ENCODE measurements at places on chromosomes 6 and 20.

- no peak for DNase-seq
Measured at GRCh38 chr6:167078745-167079144, 44.2 kb upstream of the CCR6 start.

DNA sequence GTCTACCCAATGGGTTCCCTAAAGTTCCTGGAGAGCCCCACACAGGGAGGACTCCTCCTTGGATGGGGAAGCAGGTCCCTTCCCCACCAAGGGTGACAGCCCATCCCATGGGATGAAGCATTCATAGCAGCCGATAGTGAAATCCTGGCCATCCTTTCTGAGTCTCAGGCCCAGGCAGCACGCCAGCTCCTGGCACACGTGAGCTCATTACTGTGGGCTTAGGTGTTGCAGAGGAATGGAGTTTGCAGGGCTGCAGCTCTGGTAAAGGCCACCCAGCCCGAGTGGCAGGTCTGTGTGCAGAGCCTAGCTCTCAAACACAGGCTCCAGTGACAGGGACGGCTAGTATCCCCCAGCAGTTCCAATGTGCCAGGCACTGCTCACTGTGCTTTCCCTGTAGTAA lies 31.0 kb downstream of the SIRPA start:
- DNase-seq = no peak

GRCh38 chr6:53306819-53307347 lies 41.9 kb downstream of the ELOVL5 start:
- DNase-seq = peak; percentile 13

- DNase-seq = no peak
Measured at GRCh38 chr20:1374246-1374645, 18.6 kb downstream of the FKBP1A start.

DNA sequence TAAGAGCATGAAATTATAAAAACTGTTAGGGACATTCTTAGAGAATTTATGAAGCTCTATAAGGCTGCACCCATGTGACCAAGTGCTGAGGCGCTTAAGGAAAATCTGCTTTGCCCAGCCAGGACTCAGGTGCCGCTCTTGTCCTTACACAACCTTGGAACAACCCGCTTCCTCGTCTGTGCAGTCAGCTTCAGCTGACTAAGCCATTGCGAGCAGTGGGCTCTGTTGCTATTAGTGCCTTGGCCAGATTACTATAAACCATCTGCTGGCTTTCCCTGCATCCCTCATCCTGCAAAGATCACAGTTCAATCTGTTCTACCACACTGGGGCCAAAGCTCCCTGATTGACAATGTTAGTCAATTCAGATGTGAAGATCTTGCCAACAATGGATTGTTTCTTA lies 89.1 kb upstream of the E2F3 start:
- DNase-seq = no peak

DNA sequence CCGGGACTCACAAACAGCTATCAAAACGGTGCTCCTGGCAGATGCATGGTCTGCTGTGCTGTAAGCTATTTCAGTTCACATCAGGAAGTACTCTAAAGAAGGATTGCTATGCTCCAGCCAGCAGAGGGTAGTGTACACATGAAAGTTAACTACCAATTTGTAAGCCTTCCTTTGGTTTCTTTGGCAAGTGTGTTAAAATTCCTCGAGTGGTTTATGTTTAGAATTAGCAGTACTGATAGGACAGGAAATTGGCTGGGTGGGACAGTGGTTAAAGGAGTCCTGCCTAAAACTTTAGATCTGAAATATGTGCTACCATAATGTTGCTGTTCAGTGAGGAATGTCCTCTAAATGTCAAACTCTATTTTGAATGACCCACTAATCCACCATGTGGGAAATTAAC lies 47.4 kb downstream of the TRMT11 start:
- DNase-seq = no peak

DNA sequence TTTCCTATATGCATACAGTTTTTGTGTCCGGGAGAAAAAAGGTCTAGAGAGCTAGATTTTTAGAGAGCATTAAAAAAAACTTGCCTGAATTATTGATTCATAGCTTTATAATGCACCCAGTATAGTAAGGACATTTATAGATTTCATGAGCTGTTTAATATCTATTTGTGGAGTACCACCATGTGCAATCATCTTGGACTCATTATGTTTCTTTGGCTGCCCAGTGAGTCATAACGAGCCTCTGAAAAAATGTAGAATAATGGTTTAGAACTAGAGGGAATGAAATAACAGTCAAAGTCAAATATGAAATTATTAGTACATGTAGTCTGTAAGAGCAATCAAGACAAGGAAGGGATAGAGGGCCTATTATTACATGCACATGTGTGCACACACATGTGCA lies 350.0 kb downstream of the CD83 start:
- DNase-seq = no peak

DNA sequence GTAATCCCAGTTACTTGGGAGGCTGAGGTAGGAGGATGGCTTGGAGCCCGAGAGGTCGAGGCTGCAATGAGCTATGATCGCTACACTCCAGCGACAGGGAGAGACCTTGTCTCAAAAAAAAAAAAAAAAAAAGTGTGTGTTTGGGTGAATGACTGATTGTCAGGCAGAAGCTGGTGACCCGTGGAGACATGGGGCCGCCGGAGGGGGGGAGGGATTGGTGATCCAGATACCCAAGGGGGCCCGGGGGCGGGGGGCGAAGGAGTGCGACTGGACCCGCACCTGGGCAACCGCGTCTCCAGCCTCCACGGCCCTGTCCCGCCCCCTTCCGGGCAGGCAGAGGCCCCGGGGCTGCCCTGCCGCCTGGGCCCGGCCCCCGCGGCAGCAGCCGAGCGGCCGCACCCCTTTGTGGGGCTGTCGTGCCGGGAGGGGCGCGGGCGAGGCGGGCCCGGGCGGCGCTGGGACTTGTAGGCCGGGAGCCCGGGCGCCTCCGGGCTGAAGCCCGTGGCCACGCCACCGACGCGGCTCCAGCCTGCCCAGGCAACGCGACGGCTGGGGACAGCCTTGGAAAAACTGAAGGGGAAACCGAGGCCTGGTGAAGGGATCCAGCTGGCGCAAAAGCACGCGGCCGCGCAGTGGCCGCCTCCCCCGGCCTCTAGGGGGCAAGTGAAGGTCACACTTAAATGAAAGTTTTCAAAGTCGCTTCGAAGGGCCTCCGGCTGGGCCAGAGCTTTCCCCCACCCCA lies 2.1 kb upstream of the RBM38 start:
- peak; percentile 73 for DNase-seq

DNA sequence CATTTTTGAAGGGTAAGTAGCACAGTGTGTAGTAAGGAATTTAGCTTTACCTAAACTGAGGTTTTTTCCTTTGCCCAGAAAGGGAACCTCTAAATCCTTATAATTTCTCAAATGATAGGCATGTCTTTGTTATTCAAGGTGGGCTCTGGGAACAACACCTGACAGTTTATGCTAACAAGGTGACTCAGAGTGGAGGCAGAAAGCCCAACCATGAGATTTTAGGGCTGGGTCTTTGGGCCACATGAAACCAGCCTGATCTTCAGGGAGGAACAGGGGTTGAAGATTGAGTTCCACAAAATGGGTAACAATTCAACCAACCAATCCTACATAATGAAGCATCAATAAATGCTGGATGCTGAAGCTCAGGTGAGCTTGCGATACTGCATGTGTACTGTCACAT lies 46.6 kb downstream of the PRSS35 start:
- no peak for DNase-seq

GRCh38 chr6:127119102-127120022 lies 891 bp downstream of the RSPO3 start:
- peak; percentile 31 for DNase-seq

DNA sequence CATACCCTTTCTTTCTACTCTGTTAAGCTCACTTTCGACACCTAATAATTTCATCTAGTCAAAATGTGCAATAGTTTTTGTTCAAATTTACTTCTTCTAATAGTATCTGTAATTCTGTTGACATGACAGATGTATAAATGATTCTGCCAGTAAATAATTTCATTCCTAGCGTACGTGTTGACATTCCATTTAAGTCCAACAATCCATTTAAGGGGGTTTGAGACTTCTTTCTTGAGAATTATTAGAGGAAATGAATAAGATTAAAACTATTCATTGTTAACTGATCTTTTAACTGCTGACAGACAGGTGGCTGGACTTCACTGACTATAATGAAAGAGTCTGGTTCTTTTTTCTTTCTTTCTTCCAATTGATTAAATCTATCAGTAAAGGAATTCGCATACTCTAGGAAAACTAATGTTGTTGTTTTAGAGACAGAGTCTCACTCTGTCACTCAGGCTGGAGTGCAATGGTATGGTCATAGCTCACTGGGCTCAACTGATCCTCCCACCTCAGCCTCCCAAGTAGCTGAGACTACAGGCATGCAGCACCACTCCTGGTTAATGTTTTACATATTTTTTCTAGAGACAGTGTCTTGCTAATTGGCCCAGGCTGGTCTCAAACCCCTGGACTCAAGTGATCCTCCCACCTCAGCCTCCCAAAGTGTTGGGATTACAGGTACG lies 55.9 kb downstream of the MAP3K5 start:
- DNase-seq = no peak

DNA sequence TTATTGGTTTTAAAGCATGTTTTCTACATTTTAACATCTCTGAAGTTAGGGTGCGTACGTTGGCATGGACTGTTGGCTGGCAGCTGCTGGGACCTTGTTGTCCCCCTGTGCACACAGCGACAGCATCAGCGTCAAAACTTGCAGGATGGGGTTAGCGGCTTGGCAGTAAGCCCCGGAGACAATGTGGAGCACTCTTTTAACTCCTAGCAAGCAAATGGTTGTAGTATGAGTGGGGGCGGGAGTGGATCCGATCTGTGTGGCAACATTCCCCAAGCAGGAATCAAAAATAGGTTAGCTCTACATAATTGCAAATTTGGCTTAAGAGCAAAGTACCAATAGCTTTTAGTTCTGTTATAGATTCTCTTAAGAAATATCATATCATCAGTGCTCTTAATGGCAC lies 70.1 kb downstream of the NRN1 start:
- no peak for DNase-seq

GRCh38 chr6:150016324-150017185 lies 8.8 kb downstream of the RAET1L start:
- no peak for DNase-seq

GRCh38 chr20:57696401-57696961 lies 13.3 kb downstream of the PMEPA1 start:
- no peak for DNase-seq

- no peak for DNase-seq
Measured at GRCh38 chr6:158569036-158569435, 9.1 kb downstream of the TMEM181 start.
